Fibroblast of villous mesenchyme (primary cell): ENCODE measurements at places on chromosomes 1 and 21. TPM values are rescaled to one million over a fixed set of nuclear protein-coding genes. Genes with fewer than 3 reads are reported as not detected.

SPRR2A gene
- not detected in 2 replicates for total RNA-seq

GPR37L1 gene
- total RNA-seq = under 0.01 TPM in 1 of 2 replicates, not detected in the other

GREM2 gene
- total RNA-seq = 1.3 and 6.8 TPM in 2 replicates

NECTIN4 gene
- 0.32 and 2.6 TPM in 2 replicates for total RNA-seq

BRDT gene
- under 0.01 and 0.97 TPM in 2 replicates for total RNA-seq

HMGCS2 gene
- total RNA-seq = not detected in 2 replicates

SPRR2E gene
- total RNA-seq = not detected in 2 replicates

C1orf116 gene
- under 0.01 TPM in 1 of 2 replicates, not detected in the other for total RNA-seq

RHD gene
- not detected in 2 replicates for total RNA-seq

LCE3D gene
- total RNA-seq = not detected in 2 replicates

MATN1 gene
- not detected in 2 replicates for total RNA-seq

OR6K3 gene
- not detected in 2 replicates for total RNA-seq

LCE6A gene
- not detected in 2 replicates for total RNA-seq

ADAM30 gene
- under 0.01 TPM in 1 of 2 replicates, not detected in the other for total RNA-seq

FCGR3B gene
- total RNA-seq = not detected in 2 replicates

BNIPL gene
- under 0.01 TPM in 2 replicates for total RNA-seq

CRYAA gene
- total RNA-seq = not detected in 2 replicates

PYHIN1 gene
- not detected in 2 replicates for total RNA-seq

IGFN1 gene
- total RNA-seq = under 0.01 TPM in 2 replicates

NR1I3 gene
- total RNA-seq = not detected in 2 replicates

S100A9 gene
- total RNA-seq = not detected in 2 replicates

CHIA gene
- not detected in 2 replicates for total RNA-seq

MRAP gene
- not detected in 2 replicates for total RNA-seq
